SK-N-SH (cell line): ENCODE measurements at places on chromosomes 13 and 19. TPM values are rescaled to one million over a fixed set of nuclear protein-coding genes. Genes with fewer than 3 reads are reported as not detected.
A peak's percentile ranks its signal among the peaks of the same experiment; 100 is the strongest.

The IZUMO4 gene
- 4.6 and 10.3 TPM in 2 replicates for polyA plus RNA-seq

- peak; percentile 57 for DNase-seq
These were observed 12.0 kb downstream of the LYL1 start for GRCh38 chr19:13090511-13091231.

DNA sequence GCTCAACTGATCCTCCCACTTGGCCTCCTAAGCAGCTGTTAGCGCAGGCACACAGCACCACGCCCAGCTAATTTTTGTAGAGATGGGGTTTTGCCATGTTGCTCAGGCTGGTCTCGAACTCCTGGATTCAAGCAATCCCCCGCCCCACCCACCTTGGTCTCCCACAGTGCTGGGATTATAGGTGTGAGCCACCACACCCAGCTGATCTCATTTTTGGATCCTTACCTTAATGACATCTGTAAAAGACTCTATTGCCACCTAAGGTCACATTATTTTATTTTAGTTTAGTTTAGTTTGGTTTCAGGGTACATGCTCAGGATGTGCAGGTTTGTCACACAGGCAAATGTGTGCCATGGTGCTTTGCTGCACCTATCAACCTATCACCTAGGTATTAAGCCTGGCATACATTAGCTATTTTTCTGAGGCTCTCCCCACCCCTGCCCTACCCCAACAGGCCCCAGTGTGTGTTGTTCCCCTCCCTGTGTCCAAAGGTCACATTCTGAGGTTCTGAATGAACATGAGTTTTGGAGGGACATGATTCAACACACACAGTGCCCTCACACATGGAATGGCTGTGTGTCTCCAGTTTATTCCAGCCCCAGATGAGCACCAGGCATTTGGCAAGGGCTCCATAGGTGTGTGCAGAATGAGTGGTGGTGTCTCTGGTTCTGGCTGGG is 1.3 kb downstream of the OR10H5 start:
- DNase-seq: no peak

- peak; percentile 11 for DNase-seq
These were observed 4.9 kb downstream of the CCDC122 start for GRCh38 chr13:43874504-43875092.

- peak; percentile 49 for DNase-seq
These were observed 60.5 kb downstream of the CCNE1 start for GRCh38 chr19:29872224-29872731.

DNA sequence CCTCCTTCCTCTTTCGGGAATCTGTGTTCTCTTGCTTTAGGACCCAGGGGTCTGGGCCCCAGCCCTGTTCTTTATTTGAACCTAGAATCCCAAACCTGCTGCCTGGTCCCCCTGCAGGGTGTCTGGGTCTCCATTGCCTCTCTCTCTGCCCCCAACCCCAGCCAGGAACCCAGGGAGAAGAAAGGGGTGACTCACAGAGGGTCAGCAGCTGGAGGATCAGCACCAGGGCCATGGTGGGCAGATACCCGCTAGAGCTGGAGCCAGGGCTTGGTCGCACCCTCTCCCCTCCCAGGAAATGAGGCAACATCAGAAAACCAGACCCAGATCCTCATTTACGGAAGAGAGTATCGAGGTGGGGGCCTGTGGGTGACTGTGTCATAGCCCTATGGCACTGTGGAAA is at the start of gene OSCAR:
OSCAR (minus strand) TSS at position 243 of the 400 bp plus-strand sequence; CDS start at position 232, 11 bp downstream.
- DNase-seq: no peak

The URI1 gene
- polyA plus RNA-seq: 32.4 and 36.9 TPM in 2 replicates

GRCh38 chr13:27128825-27129627 is 42.6 kb downstream of the USP12 start:
- DNase-seq: no peak

DNA sequence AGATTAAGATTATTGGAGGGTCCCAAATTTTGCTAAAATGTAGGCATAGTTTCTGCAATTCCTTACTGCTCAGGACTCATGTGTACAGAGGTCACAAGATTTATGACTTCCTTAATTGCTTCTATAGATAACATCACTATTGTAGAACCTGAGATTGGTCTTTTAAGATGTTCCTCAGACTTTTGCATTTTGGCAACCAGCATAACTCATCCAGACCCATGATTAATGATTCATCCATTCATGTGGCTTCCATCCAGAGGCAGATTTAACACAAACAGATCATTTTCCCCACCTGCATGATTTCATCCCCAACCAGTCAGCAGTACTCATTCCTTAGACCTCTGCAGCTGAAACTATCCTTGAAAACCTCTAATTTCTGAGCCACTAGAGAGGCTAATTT is 34.5 kb upstream of the CEACAM8 start:
- no peak for DNase-seq

GRCh38 chr19:2977746-2978138 is 378 bp downstream of the TLE6 start:
- DNase-seq: no peak

DNA sequence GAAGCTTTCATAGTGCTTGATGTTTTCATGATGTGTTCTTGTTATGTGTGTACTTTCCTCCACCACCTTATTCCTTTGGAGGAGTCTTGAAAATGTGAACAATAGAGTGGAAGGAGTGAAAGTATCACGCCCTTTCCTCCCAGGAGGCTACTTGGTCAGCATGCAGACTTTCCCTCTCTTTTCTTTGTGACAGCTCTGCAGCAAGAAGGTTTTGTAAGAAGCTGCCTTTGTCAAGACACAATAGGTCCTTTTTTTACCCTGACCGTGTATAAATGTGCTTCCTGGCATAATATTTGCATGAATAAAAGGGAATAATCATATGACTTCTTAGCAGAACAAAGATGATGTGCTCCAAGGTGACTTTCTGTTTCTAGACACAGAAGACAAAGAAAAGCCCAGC is 882.6 kb upstream of the SLITRK5 start:
- DNase-seq: no peak

DNA sequence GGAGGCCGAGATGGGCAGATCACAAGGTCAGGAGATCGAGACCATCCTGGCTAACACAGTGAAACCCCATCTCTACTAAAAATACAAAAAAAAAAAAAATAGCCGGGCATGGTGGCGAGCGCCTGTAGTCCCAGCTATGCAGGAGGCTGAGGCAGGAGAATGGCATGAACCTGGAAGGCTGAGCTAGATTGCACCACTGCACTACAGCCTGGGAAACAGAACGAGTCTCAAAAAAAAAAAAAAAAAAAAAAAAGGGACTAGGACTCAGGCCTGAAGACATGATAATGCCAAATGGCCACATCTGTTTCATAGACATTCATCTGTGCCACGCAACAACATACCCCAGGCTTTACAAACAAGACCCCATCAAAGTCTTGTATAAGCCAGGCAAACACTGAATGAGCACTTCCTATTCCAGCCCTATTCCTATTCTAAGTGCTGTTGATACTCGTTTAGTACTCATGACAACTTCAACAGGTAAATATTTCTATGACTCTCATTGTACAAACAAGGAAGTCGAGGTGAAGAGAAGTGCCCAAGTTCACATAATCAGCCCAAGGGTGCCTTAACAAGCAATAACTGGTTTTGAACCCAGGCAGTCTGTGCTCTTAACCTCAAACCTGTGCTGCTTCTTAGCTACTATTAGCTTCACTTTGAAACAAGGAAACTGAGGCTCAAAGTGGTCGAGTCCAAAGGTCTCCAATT is 1.7 kb downstream of the B9D2 start:
- peak; percentile 4 for DNase-seq

The TMEM150B gene
- polyA plus RNA-seq: not detected in 2 replicates

DNA sequence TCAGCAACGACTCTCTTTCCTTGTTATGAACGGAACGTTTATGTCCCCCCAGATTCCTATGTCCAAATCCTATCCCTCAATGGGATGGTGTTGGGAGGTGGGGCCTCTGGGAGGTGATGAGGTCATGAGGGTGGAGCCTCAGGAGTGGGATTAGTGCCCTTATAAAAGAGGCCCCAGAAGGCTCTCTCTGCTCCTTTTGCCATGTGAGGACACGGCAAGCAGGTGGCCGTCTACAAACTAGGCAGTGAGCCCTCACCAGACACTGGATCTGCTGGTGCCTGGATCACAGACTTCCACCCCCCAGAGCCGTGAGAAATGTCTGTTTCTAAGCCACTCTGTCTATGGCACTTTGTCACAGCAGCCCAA is 53.2 kb downstream of the EPS15L1 start:
- no peak for DNase-seq

GRCh38 chr19:16160943-16161560 is 12.3 kb downstream of the CIB3 start:
- no peak for DNase-seq

DNA sequence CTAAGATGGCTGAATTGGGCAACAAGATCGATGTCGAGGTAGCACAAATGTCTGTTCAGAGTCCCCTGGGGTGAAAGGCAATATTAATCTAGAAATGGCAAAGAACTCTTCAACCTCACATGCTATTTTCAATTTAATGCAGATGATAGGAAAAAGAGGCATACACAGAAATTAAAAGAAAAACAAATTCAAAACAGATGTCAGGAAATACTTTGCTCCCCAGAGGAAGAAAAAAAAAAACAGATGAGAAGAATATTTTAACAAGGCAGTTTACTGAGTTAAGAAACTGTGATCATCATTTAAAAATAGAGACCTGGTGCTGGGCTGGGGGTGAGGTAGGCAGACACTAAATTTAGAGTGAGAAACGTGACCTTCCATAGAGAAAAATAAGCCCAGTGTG is 421.9 kb upstream of the ARGLU1 start:
- DNase-seq: no peak

DNA sequence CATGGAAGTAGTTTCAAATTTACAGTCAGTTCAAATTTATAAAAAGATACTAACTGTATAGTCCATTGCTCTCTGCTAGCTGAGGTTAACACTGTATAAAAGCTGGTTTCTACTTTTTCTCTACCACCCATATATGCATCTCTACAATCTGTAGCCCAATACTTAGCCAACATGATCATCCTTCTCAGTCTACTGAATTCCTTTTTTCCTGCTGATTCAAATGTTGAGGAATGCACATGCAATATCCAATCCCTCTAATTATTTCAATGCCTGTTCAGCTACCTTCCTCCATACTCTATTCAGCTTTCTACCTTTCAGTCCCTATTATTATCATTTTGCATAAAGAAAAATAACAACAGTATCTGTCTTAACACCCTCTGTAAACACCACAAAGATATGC is 15.6 kb downstream of the KPNA3 start:
- no peak for DNase-seq

GRCh38 chr13:114080739-114081561 is 51.5 kb downstream of the RASA3 start:
- DNase-seq: no peak

- no peak for DNase-seq
These were observed 11.8 kb downstream of the PEPD start for GRCh38 chr19:33509774-33510173.

The SKA3 gene
- 5.9 and 6.4 TPM in 2 replicates for polyA plus RNA-seq

- no peak for DNase-seq
These were observed 9.3 kb upstream of the LAIR1 start for GRCh38 chr19:54373781-54374631.

The KIR3DL1 gene
- not detected in 2 replicates for polyA plus RNA-seq

- DNase-seq: no peak
These were observed 32.6 kb downstream of the ZNF846 start for GRCh38 chr19:9735986-9736385.

GRCh38 chr19:2043961-2044708 is 6.9 kb downstream of the MKNK2 start:
- no peak for DNase-seq

The CERS1 gene
- 5.4 and 7.3 TPM in 2 replicates for polyA plus RNA-seq

DNA sequence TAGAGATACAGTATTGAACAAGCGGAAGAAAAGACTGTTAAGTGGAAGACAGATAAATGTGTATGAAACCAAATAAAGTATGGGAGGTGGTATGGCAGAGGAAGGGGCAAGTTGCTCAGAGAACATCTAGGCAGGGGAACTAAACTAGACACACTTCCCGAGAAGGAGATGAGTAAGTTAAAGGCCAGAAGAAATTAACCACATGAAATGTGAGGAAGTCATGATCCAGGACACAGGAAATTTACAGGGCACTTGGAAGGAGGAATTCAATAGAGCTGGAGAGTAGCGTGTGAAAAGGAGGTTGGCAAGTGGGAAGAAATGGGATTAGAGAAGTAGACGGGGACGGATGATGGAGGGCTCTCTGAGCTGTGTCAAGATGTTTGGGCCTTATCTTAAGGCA is 208.8 kb downstream of the COG6 start:
- DNase-seq: no peak

- DNase-seq: no peak
These were observed 57.7 kb upstream of the TUBA3C start for GRCh38 chr13:19239114-19239860.

- no peak for DNase-seq
These were observed 93.2 kb upstream of the CSNK1A1L start for GRCh38 chr13:37198629-37199028.

The ZNF497 gene
- 1.0 and 1.1 TPM in 2 replicates for polyA plus RNA-seq

The FOXA3 gene
- 0.97 and 1.5 TPM in 2 replicates for polyA plus RNA-seq

GRCh38 chr19:29292153-29292552 is 79.2 kb upstream of the UQCRFS1 start:
- no peak for DNase-seq

DNA sequence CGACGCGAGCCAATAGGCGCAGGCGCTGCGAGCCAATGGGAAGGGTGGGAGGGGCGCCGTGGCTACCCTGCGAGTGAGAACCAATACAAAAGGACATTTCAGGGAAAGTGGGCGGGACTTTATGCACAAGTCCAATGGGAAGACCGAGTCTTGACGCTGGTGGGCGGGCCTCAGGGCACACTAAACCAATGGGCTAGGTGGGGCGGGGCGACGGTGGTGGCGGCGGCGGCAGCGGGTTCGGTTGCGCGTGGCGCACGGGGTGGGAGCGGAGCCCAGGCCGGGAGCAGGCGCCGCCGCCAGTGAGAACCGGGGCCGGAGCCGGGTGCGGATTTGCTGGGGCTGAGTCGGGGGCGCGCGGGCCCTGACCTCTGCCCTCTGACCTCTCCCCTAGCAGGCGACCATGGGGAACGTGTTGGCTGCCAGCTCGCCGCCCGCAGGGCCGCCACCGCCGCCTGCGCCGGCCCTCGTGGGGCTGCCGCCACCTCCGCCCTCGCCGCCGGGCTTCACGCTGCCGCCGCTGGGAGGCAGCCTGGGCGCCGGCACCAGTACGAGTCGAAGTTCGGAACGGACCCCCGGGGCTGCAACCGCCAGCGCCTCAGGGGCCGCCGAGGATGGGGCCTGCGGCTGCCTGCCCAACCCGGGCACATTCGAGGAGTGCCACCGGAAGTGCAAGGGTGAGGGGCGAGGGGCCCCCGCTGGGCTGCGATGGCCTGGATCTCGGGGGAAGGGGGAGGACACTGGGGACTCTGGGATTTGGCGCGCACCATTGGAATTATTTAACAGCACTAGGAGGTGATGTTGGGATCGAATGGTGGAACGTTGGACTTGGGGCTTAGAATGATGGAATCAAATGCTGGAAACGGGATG is at the start of gene TOMM40:
TOMM40 (plus strand) TSS at position 239 of the 867 bp plus-strand sequence; CDS start at position 401, 162 bp downstream.
- DNase-seq: peak; percentile 97
